ENCODE measurements at places on chromosomes 7 and 10. TPM values are rescaled to one million over a fixed set of nuclear protein-coding genes. Genes with fewer than 3 reads are reported as not detected.

The MRPL43 gene
- total RNA-seq, result 93.3 TPM

The FOXI2 gene
- 0.18 TPM for total RNA-seq

The MMP21 gene
- total RNA-seq, result 0.45 TPM

The SVOPL gene
- total RNA-seq, result under 0.01 TPM

- no peaks in the 10 kb centered on the region for H3K4me1 ChIP-seq
- H3K4me3 ChIP-seq, result no peak overlapping the region
- DNase-seq, result no peak
Observed at GRCh38 chr7:153185936-153186335, 426.4 kb downstream of the ACTR3B start.

DNA sequence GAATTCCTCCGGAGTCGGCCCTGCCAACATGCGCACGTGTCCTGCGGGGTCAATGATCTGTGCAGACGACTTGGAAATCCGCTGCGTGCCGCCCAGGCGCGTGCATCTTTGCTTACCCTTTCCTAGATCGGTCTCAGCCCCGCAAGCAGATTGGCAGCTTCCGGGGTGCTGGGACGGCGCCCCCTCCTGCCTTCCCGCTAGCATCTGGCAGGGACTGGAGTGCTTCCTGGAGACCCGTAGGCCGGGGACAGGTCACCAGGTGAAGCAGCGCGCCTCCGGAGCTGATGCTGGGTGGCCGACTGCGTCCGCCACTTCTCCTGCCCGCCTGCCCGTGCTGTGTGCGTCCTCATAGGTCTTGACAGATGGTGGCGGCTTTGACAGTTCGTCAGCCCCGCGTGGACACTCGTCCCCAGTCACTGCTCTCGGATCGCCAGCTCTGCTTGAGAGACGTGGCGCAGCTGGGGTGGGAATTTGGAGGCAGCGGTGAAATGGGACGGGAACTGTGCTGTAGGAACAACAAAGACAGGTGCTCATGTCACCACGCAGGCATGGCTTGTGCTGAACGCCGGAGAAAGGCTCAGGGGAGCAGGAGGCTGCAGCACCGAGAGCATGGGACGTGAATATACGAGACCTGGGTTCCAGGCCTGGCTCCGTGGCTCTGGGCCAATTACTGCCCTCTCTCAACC is 21.9 kb upstream of the KCNK18 start:
- peak overlapping the region; percentile 68 for H3K4me3 ChIP-seq
- DNase-seq, result no peak
